ENCODE measurements at places on chromosomes 12 and 14.

DNA sequence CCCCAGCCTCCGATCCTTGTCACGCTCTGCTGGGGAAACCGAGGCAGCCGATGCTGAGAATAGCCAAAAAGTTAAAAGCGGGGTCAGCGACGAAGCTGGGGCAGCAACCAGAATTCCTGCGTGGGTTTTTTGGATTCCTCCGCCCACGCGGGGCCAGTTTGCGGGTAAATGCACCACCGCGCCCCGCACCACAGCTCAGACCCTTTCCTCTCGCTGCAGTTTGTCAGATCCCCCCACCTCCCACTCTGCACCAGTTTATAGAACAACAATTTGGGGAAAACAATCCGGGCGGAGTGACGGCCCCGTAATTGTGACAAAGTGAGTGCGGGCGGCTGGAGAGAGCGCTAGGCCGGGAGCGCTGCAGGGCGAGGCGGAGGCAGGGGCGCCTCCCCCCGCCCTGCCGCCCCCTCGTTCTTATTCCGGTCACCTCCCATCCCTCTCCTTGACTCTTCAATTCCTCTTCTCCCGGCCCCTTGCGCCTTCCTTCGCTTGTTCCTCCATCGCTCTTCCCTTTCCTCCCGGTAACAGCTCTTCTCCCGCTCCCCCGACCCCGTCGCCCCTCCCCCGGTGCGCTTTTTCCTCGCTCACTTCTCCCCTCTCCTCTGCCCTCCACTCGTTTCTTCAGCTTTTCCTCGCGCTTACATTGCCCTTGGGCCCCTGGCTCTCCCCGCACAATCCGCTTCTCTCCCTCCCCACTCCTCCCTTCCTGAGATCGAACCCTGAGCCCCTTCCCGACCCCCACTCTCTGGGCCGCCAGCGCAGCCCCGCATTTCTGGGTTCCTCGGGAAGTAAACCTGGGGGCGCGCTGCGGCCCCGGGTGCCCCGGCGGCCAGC, 646 bp upstream of the DNAJC22 start:
- DNase-seq = no peak

- DNase-seq = no peak
These were observed 49.7 kb downstream of the DAAM1 start for GRCh38 chr14:59238216-59238615.

- DNase-seq = no peak
These were observed 211.6 kb downstream of the DUSP6 start for GRCh38 chr12:89140602-89141238.

DNA sequence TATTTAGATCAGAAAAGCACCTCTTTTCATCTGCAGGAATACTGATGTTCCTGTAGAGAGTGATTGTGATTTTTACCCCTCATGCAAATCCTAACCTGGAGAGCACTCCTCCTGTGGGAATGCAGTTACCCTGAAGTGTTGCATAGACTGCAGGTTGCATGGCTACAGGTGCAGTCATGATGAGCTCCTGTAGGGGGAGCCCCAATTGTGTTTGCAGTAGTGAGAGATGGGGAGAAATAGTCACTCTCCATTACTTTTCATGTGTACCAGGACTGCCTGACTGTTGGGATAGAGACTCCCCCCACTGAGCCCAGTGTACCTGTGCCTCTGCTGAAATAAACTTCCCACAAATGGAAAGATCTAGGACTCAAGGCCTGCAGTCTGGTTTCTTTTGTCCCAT, 1086.5 kb downstream of the SLC6A15 start:
- DNase-seq = no peak

DNA sequence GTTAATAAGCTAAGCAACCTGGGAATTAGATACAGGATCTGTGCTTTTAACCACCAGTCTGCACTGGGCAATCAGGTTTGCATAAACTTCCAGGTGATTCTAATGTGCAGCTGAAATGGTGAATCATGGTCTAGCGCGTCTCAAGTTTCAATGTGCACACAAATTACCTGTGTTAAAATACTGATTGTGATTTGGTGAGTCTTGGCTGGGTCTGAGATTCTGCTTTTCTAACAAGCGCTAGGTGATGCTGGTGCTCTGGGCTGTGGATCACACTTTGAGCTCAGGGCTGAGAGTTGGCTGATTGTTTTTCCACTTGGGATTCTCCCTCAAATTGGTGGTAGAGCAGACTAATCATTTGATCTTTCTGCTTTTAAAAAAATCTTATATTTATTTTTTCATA, 124.8 kb downstream of the C12orf75 start:
- no peak for DNase-seq

DNA sequence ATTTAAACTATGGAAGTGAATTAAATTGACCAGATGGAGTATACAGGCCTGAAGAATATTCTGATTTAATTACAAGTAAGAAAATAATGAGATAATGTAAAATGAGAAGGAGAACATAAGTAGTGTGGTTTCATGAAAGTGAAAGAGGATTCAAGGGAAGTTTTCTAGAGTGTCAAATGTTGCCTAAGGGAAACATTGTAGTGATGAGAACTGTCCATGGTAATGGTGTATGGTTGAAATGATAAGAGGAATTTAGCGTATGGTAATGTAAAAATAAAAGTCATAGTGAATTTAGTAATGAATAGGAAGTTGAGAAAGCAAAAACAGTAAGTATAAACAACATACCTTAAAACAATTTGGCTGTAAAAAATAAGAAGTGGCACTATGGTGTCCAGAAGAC, 1954.6 kb upstream of the FLRT2 start:
- DNase-seq = no peak

DNA sequence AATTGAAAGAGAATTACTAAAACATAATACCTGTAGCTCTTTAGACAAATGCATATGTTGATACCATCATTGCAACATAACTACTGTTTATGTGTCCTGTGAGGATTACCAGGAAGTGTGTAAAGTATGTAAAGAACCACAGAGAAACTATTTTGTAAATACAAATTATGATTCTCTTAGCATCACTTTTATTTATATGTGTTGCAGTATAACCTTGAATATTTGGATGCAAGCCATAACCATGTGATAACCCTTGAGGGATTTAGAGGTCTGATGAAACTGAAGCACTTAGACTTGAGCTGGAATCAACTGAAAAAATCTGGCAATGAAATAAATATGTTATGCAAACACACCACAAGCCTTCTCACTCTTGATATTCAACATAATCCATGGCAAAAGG, 77.5 kb downstream of the LRRC9 start:
- no peak for DNase-seq

- no peak for DNase-seq
These were observed 66.4 kb upstream of the FLRT2 start for GRCh38 chr14:85463512-85463911.

DNA sequence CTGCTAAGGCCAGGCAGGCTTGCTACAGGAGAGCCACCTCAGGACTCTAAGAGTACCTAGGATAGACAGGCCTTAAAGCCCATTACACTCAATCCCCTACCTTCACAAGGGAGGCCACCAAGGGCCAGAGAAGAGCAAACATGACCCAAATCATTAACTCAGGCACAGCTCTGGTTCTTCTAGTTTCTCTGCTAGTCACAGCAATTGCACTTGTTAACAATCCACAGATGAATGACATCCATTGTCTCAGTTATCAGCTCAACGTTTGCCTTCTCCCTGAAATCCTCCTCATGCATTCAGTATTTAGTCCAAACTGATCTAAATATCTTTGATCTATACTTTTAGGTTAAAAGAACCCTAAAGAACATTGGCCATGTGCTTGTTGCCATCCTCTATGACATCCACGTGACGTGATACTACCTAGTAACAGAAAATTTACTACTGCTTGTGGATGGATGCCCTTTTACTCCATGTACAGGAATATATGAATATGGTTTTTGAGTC, 164.5 kb downstream of the STXBP6 start:
- no peak for DNase-seq

DNA sequence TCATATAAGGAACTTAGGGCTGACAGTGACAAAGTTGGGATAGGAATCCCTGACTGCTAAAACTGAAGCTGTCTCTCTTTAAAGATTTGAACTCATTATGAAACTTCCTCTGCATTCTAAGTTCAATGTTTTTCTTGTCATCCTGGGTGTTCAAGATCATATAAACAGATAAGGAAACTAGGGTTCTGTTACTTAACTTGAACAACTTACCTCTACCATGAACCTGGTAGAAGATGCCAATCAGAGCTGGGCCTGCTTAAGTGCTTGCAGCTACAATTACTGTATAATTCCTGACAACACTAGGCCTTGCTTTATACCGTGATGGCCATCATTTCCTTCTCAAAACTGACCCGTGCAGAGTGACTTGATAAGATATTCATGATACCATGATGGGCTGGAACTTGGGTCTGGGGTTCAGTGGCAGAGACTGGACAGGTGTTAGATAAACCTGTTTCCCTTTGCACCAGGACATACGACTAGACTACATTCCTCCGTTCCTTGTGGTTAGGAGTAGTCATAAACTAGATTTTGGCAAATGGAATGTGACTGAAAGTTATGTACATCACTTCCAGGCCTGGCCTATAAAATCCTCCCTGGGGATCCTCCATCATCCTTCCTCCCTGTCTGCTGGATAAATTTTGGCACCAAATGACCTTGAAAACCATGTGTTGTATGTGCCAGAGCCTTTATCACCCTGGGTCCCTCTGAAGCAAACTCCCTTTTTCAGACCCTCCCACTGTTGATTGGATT, 172.2 kb upstream of the PRICKLE1 start:
- DNase-seq = no peak
